OCI-LY7 (cell line): ENCODE measurements at places on chromosomes 4 and X.
A peak's percentile ranks its signal among the peaks of the same experiment; 100 is the strongest.

DNA sequence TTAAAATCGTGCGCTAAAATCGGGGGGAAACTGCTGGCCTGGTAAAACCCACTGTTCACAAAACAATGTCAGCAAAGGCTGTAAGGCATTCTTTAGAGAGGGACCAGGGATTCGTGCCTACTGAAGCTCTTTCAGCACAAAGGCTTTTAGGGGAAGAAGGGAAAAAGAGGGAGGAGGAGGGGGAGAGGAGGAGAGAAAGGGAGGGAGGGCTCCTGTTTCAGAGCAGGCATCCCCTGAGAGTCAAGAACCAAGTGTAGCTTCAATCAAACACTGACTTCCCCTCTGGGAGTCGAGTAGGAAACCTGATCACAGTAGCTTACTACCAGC lies 9.5 kb downstream of the BCOR start:
- DNase-seq, result no peak

- no peak for DNase-seq
Observed at GRCh38 chrX:49037883-49038475, 5.2 kb downstream of the TFE3 start.

DNA sequence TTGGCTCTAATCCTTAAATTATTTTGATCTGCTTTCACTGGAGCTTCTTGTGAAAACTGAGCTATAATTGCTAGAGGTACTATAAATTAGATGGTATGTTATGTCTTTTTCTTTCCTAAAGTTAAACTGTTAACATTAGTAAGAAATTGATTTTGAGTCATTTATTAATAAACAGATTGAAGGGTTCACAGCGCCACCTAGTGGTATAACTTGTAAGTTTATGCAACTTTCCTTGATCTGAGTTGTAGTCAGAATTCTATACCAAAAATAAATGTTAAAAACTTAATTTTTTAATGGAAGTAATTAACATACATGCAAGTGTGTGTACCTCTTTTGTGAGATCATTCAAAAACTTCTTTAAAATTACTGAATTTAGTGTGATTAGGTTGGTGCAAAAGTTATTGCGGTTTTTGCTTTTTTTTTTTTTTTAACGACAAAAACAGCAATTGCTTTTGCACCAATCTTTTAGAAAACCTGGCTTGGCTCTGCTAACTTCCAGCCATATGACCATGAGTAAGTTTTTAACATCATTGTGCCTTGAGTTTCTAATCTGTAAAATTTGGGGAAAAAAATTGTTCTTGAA lies 151.5 kb downstream of the CENPC start:
- DNase-seq, result peak; percentile 59

GRCh38 chr4:56391270-56391669 lies 4.0 kb upstream of the AASDH start:
- DNase-seq, result no peak

- no peak for DNase-seq
Observed at GRCh38 chrX:85630901-85631300, 251.4 kb upstream of the POF1B start.

DNA sequence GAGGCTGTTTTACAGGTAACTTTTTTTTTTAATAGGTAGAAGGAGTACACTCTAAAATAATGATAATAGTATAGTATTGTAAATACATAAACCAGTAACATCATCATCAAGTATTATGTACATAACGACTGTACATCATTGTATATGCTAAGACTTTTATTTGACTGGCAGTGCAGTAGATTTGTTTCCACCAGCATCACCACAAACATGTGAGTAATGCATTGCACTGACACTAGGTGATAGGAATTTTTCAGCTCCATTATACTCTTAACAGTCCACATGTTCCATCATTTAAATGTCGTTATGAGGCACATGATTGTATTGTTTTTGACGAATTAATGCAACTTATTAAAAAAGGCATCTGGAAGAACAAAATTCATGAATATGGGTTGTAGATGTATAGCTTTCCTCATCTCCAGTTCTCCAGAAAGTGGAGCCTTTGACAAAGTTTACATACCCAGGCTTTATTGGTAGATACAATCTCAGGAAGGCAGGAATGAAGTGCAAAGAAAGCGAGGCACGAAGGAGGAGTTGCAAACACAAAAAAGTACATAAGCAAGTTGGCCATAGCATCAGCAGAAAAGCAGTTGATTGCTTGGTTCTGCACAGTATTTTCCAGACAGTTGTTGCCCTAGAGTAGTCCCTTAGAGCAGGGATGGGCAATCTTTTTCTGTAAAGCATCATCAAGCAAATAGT lies 336.9 kb upstream of the NR3C2 start:
- DNase-seq, result no peak

- DNase-seq, result no peak
Observed at GRCh38 chrX:97389761-97390192, 506.1 kb downstream of the RPA4 start.

- DNase-seq, result no peak
Observed at GRCh38 chrX:154731184-154731583, 19.7 kb downstream of the GAB3 start.

GRCh38 chr4:109631532-109632108 lies 71.6 kb downstream of the MCUB start:
- DNase-seq, result no peak

DNA sequence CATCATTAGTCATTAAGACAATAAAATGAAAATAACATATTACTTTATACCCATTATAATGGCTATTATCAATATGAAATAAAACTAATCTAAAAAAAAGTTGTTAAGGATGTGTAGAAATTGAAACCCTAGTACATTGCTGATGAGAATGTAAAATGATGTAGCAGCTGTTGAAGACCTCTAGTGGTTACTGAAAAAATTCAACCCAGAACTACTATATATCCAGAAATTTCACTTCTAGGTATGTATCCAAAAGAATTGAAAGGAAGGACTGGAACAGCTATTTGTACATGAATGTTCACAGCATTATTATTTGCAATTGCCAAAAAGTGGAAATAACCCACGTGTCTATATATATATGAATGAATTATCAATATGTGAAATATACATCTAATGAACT lies 180.3 kb upstream of the KLHL4 start:
- DNase-seq, result no peak

- DNase-seq, result peak; percentile 64
Observed at GRCh38 chr4:136864604-136865185, 667.6 kb downstream of the PCDH18 start.

DNA sequence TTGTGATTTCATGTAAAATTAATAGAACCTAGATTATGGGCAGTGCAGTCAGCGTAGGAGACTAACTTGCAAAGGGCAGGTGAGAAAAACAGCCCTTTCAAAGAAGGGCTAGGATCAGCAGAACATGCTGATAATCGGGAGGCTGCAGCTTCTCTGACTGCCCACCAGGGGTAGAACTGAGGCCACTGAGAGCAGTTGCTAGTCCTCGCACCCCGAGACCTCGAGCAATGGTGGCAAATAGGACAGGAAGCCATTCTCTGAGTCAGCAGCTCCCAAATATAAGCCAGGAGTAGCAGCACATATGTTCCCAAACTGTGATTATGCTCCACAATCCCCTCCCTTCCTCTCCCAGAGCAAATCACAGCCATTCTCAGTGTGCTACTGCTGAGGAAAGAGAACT lies 186.5 kb downstream of the MSL3 start:
- peak; percentile 3 for DNase-seq

GRCh38 chr4:113109106-113109718 lies 59.8 kb downstream of the ANK2 start:
- no peak for DNase-seq

- no peak for DNase-seq
Observed at GRCh38 chr4:169061386-169061785, 51.3 kb upstream of the CBR4 start.

DNA sequence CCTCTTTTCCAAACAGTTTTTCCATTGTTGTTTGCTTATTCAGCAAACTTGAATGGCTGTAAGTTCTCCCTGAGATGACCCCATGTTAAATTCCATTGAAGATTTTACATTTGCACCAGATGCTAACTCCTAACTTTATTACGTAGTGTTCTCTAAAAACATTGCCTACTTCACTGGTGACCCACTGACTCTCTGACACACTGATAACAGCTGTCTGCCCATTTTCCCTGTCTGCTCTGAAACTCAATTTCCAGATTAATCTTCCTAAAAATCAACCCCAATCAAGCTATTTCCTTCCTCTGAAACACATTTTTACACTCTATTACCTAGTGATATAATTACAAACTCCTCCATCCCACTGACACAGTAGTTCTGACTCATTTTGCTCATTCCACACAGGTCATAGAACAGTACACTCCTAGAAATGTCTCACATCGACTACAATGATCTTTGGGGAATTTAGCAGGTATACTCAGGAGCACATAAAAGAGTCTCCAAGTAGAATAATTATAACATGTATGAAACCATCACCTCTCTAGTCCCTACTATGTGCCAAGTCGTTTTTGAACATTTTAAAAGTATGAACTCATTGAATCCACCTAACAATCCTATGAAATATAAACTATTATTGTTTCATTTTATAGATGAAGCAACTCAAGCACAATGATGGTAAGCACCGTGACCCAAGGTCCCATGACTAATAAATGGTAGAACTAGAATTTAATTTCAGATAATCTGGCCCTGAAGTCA lies 210.9 kb downstream of the SLIT2 start:
- no peak for DNase-seq

DNA sequence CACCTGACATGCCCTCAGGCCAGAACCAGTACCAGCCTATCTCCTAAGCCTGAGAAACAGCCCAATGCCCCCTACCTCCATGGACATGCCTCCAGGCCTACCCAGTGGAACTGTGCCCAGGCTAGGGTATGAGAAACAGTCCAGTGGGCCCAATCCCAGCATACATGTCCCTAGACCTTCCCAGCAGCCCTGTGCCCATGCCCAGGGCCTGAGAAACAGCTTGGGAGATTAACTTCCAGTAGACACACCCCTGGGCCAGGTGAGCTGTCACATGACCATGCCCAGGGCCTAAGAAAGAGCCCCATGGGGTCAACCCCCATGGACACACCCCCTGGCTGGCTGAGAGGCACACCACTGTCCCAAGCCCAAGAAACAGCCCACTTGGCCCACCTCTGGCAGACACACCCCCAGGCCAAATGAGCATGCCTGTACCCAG lies 78.8 kb downstream of the CBR4 start:
- DNase-seq, result no peak

- peak; percentile 80 for DNase-seq
Observed at GRCh38 chrX:2712890-2713840, 22.1 kb downstream of the CD99 start.

DNA sequence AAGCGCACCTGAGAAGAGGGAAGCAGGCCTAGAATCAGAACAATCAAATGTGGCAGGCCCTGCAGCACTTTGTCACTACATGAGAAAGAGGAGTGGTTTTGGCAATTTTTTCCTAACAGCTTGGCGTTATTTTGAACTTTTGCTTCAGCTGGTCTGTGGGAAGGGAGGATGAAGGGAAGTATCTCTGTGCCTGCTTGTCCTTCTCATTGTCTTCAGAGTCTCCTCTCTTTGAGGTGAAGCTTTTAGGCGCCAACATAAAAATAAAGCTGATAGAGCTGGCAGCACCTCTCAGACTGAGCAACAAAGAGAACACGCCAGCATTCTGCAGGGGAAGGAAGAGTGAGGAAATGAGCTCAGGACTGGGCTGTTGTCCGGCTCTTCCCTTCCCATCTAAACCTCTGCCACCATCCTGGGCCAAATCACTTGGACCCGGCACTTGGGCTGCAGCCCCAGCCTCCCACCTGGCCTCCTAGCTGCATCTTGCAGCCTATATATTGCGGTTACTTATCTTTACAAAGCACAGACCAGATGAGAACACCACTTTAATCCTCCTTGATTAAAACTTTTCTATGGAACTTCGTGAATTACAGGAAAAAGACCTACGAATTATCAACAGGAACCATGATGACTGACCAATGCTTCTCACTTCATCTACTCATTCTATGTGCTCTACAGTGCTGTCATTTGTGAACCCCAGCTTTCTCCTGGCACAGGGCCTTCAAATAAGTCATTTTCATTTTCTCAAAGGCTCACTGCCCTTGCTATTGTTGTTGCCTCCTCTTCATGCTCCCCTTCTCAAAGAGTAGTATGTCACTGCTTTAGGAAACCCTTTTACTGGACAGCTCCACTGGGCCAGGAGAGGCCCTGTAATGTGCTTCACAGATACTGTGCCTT lies 476.4 kb upstream of the HS3ST1 start:
- DNase-seq, result no peak

DNA sequence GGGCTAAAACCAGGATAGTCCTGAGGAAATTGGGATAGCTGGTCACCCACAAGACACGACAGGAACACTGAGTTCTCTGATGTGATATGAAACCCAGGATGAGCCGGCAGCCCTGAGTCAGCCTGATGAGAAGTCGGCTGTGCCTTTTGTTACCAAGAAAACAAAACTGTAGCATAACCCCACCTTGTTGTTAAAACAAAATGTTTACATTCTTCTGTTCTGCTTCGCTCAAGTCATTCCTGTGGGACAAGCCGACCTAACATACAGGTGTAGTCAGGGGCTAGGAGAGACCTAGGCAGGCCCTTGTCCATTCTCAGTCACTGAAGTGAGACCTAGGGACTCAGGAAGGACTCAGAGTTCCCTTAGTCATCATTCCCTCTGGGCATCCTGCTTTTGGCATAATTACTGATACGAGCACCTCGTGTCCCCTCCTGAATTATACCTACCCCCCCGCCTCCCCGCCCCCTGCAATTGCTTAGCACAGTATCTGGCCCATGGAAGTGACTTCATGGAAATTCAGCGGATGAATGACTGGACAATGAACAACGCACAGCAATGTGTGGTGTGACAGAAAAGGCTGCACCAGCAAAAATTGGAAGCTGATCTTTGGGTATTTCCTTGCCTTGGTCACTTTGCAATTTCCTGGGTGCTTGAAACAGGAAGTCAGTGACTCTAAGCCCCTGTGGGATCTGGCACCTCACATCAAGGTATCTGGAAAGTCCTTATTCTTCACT lies 31.9 kb upstream of the TLR2 start:
- DNase-seq, result no peak

- no peak for DNase-seq
Observed at GRCh38 chrX:90883479-90883878, 551.2 kb upstream of the PABPC5 start.

- no peak for DNase-seq
Observed at GRCh38 chr4:109169170-109169569, 133.3 kb downstream of the COL25A1 start.

DNA sequence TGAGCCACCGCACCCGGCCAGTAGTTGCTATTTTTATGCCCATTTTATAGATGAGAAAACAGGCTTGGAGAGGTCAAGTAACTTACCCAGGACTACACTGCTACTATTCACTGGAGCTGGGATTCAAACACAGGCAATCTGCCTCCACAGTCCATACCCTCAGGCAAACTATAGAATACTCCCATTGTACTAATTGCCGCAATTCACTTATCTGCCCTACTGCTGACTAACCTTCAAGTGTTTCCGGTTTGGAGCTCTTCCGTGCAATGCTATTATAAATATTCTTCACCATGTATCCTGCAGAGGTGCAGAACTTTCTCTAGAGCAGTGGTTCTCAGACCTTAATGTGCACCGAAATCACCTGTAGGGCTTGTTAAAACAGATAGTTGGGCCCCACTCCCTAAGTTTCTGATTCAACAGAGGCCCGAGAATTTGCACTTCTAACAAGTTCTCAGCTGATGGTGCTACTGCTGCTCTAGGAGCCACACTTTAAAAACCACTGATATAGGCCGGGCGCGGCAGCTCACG lies 1.9 kb upstream of the G3BP2 start:
- DNase-seq, result no peak

- no peak for DNase-seq
Observed at GRCh38 chr4:31787701-31788100, 1067.5 kb downstream of the PCDH7 start.

- no peak for DNase-seq
Observed at GRCh38 chr4:88533088-88533790, 9.7 kb upstream of the PYURF start.
